ENCODE measurements at places on chromosomes 13 and 19.

GRCh38 chr19:16285769-16286498 lies 38.7 kb upstream of the KLF2 start:
- DNase-seq, result no peak

DNA sequence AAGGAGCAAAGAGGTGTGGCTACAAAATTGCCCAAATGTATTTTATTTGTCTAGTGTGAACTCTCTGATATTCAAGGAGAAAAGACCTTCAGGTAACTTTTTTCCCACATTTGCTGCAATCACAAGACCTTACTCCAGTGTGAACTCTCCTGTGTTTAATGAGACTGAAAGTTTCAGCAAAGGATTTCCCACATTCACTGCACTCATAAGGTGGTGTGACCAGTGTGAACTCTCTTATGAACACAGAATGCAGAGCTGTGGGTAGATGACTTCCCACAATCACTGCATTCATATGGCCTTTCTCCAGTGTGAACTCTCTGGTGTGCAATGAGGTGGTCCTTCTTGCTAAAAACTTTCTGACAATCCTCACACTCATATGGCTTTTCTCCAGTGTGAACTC lies 16.4 kb downstream of the ZNF814 start:
- no peak for DNase-seq

GRCh38 chr13:52846567-52847321 lies 1.7 kb downstream of the PCDH8 start:
- no peak for DNase-seq

DNA sequence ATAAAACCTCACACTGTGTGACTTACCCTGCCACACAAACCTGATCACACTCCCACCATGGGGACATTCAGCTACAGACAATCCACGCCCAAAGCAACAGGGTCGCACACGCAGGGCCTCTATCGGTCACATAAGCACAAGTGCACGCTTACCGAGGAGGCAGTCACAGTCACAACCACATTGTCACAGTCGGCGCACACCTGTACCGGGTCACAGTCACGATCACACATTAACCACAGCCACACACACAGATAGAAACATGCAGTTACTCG lies 579 bp downstream of the ZNF566 start:
- DNase-seq, result no peak

DNA sequence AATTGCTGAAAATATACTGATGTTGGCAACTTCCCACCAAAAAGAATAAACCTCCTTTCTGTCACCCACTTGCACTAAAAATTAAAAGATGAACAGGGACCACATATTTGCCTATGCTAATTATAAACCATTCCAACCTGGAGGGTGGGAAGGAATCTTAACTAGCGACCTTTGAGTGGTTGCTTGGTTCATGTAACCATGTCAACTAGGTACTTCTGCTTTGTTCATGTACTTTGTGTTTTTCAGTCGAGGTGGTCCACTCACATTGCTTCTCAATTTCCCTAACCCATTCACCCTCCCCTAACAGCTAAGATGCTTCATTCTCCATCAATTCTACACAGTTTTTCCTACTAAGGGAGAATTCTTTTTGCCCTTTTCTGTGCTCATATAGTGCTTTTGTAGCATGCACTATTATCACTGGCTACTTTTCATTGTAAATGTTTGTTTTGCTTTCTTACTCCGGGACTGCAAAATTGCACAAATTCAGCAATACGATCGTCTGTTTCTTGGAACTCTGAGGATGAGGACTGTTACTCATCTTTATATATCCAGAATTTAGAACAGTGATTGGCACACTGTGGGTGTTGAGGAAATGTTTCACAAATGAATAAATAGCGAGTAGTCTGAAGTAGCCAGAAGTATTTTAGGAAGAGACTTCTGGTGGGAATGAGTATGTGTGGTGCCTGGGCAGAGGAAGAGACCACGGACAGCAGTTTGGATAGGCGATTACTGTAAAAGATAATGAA lies 187.5 kb downstream of the GPC6 start:
- no peak for DNase-seq

DNA sequence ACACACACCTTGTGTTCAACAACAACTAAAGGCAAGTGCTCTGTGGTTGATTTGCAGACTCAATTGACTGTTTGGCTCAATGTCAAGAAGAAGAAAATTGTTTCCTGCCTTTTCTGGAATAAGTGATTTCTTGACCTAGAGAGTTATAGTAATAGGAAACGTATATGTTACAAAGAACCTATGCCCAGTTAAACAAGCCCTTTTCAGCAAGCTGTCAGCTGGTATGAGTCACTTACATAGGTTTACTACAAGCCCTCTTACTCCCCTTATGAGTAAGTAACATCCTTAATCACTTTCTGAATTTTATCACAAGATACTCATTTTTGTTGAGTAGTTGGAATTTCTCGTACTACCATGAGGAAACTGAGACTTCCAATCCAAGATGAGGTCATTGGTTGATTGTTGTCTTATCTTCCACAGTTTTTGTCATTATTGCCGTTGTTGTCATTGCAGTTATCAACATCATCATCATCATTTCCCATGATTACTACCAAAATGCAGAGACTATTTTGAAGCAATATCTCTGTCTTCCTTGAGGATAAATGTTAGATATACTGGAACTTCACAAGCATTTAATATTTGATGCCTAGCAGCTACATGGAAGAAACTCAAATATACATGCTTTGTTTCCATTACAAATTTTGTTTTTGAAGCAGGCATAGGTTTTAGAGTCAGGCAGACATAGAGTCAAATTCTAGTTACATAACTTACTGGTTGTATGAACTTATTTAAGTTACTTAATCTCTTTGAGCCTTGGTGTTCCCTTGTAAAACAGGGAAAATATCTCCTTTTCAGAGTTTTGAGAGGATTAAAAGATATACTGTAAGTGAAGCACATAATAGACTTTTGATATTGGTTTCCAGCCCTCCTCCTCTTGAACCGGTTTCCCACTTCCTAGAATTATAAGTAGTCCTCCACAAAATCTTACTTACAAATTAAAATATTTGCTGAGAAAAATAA lies 106.0 kb downstream of the RAP2A start:
- DNase-seq, result no peak

GRCh38 chr13:56720841-56721240 lies 419.9 kb upstream of the PRR20A start:
- no peak for DNase-seq

GRCh38 chr19:57667228-57667627 lies 1.5 kb upstream of the ZSCAN4 start:
- DNase-seq, result no peak

DNA sequence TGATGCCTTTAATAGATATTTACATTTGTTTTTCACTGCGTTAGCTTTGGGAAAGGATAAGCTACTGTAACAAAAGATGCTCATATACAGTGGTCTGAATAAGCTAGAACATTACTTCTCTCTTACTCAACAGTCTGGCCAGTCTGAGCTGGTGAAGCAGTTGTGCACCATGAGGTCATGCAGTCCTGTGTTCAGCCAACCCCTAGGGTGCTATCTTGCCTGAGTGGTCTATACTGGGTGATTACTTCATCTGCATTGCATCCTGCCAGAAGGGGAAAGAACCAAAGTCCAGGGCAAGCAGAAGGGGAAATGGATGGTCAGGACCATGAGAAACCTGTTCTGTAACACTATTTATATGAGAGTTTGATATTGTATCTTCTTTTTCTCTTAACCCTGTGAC lies 31.5 kb downstream of the ERCC5 start:
- DNase-seq, result no peak

GRCh38 chr19:20254121-20254520 lies 87.1 kb downstream of the ZNF486 start:
- no peak for DNase-seq

Measured in T1000 (cell line).